Tibial nerve (tissue), 4 donors: ENCODE measurements at places on chromosomes 2 and 18. TPM values are rescaled to one million over a fixed set of nuclear protein-coding genes. Genes with fewer than 3 reads are reported as not detected.

The RTP5 gene
- not detected for total RNA-seq

The HRH4 gene
- total RNA-seq: 0.60 TPM

The RNF152 gene
- total RNA-seq: 11.8 TPM

The CRYGD gene
- not detected for total RNA-seq

The MYO5B gene
- total RNA-seq: 7.5 TPM

DNA sequence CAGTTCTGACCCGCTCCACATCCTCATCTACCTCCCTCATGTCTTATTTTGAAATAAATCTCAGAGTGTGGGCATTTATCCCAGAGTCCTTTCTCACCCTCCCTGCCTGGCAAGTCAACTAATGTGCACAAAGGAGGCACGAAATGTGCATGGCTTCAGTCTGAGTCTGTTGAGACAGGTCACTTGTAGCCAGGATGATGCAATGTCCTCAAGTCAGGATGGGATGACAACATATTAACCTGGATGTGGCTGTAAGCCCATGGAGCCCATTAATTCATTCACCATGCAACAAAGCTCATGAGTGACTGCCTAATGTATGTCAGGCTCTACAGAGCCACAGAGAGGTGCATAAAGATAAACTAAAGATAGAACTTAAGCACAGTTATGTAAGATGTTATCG, 34.5 kb downstream of the KCNG3 start:
- no peak for DNase-seq

GRCh38 chr18:33830213-33830612, 252.2 kb downstream of the ASXL3 start:
- DNase-seq: no peak

- no peak for DNase-seq
Observed at GRCh38 chr2:99827296-99827999, 314.9 kb downstream of the AFF3 start.

DNA sequence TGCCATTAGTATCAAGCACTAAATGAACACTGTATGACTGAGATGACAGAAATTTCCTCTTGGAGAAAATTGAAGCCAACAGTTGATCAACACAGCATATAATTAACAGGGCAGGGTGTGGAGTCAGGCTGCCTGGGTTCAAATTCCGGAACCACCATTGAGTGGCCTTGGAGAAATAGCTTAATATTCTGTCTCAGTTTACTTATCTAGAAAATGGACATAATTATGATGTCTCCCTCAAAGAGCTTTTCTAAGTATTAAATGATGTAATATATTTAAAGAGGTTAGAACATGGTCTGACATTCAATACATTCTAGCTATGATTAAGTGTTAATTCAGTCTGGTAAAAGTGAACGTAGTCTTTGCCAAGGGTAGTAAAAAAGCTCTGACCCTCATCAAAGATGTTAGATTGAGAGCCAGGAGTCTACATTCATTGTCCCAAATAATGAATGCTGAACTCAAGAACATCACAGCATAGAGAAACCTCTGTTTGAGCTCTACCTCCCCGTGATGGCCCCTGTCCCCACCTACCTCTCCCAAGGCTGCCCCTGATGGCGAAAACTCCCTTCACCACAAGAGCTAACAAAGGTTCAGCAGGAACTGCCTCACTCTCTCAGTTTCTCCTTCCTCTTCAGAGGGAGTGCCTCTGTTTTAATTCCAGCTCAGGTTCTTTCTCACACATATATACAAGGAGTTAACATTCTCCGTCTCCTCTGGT, 2.7 kb upstream of the VWA3B start:
- DNase-seq: no peak

DNA sequence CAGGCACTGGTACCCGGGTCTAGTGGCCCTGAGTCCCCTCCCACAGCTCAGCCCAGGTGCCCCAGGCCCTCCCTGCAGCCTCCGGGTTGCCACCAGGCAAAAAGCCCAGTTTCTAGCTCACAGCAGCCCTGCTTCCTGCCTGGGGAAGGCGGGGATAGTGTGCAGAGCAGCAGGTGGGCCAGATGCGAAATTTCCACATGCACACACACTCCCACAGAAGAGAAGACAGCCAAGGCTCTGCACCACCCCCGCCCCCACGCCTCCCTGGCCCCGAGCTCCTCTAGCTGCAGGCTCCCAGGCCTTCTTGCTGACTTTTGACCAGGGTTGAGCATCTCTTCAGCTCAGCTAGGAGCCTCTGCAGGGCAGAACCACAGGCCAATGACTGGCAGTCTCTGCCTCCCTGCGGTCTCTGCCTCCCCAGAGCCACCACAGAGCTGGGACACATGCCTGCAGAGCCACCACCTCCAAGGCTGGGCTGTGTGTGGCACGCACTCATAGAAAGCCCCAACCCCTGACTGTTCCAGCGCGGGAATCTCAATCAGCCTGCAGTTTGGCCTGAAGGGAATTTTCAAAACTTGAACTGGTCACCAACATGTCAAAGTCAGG, 7.2 kb downstream of the SLC66A2 start:
- DNase-seq: no peak

- no peak for DNase-seq
Observed at GRCh38 chr18:26783170-26783569, 82.3 kb downstream of the AQP4 start.

GRCh38 chr2:55880416-55881143, 43.0 kb downstream of the EFEMP1 start:
- no peak for DNase-seq
